ENCODE measurements at places on chromosomes 7 and 10.
A peak's percentile ranks its signal among the peaks of the same experiment; 100 is the strongest.

GRCh38 chr7:45574669-45575500 is 717 bp downstream of the ADCY1 start:
- DNase-seq: peak; percentile 44

- DNase-seq: no peak
Observed at GRCh38 chr7:55570939-55571338, 1.4 kb downstream of the VOPP1 start.

GRCh38 chr7:107940951-107941350 is 50.0 kb downstream of the DLD start:
- no peak for DNase-seq

GRCh38 chr7:66452165-66452564 is 176.5 kb upstream of the KCTD7 start:
- no peak for DNase-seq

GRCh38 chr10:77630507-77630848 is 7.1 kb downstream of the KCNMA1 start:
- DNase-seq: no peak

GRCh38 chr7:157877298-157878090 is 540.7 kb downstream of the DNAJB6 start:
- DNase-seq: no peak

- no peak for DNase-seq
Observed at GRCh38 chr7:130559184-130559583, 67.3 kb downstream of the MEST start.

DNA sequence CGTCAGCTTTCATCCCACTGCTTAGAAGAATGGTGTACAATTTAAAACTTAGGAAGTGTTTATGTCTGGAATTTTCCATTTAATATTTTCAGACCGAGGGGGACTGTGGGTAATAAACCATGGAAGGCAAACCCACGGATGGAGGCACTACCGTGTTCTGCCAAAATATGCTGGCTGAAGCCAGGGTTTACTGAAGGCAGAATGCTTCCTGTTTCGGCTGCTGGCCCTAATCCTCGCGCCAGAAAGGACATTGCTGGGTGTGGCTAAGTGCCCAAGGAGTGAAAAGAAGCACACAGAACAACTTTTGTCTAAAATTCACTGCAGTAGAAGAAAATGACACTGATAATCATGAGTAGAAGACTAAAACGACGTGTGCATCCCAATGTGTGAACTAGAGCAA is 32.3 kb downstream of the PITRM1 start:
- no peak for DNase-seq

GRCh38 chr7:134548877-134549276 is at the start of gene AKR1B15:
AKR1B15 (plus strand) TSS chr7:134549110; CDS start chr7:134564620, 15,510 bp downstream.
- DNase-seq: no peak

DNA sequence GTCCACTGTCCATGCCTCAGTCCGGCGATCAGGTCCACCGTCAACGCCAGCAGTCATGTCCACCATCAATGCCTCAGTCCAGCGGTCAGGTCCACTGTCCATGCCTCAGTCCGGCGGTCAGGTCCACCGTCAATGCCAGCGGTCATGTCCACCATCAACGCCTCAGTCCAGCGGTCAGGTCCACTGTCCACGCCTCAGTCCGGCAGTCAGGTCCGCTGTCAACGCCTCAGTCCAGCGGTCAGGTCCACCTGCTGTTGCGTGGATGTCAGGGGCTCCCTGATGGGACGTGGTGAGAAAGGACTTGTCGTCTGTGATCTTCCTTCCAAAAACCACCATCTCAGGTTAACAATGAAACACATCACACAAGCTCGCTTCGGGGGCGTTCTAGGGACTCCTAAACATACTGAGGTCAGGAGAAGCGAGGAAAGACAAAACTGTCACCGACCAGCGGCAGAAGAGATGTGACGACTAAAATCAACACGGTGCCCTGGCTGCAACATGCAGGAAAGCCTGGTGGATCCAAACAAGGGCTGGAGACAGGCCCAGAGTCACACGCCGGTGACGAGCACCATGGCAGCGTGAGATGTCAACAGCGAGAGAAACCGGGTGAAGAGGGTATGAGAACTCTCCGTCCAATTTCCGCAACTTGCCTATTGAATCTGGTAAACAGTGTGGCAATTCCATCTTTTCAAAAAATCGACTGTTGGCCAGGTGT is 264.2 kb downstream of the MAD1L1 start:
- DNase-seq: no peak

DNA sequence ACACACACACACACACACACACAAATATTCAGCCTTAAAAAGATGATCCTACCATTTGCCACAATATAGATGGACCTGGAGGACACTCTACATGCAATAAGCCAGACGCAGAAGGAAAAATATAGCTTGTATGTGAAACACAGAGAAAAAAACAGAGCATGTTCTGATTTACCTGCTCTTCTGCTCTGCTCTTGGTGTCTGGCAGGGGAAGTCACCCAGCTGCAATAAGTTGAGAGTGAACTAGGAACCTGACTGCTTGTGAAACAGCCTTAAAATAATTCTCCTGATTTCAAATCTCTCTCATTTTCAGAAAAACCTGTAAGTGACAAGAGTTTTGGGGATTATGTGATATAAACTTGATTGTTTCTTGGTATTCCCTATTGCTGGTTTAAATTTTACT is 31.0 kb upstream of the KCND2 start:
- DNase-seq: no peak

- no peak for DNase-seq
Observed at GRCh38 chr7:142602756-142603155, 146.5 kb upstream of the PRSS1 start.

DNA sequence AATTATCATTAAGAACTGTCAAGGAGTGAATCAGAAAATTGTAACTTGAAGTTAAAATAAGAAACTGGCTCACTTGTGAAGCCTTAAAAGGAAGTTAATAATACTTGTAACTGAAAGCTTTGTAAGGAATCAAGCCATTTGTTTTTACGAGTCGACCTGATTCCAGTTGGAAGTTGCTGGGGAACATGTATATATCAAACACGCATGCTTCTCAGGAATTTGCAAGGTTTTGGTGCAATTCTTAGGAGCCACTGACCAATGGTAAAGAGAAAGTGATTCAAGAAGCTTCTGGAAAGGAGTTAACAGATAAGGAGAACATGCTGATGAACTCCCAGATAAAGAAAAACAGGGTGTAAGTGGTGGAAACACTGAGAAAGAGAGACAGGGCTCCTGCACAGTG is 56.4 kb downstream of the ETV1 start:
- no peak for DNase-seq

DNA sequence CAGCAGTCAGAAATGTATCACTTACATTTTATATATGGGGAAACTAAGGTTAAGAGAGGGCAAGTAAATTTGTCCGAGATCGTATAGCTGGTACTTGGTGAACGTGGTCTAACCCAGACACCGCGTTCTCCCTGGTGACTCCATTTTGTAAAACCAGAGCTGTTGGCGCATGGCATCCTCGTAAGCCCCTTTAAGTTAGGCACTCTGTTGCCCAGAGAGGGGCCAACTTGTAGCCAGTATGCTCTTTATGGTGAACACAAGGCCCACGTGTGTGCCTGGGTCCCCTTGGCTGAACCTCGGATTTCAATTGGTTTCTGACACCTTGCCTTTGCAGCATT is 39.7 kb upstream of the ZNF518A start:
- DNase-seq: peak; percentile 3

- no peak for DNase-seq
Observed at GRCh38 chr10:19848226-19848985, 32.2 kb downstream of the PLXDC2 start.

DNA sequence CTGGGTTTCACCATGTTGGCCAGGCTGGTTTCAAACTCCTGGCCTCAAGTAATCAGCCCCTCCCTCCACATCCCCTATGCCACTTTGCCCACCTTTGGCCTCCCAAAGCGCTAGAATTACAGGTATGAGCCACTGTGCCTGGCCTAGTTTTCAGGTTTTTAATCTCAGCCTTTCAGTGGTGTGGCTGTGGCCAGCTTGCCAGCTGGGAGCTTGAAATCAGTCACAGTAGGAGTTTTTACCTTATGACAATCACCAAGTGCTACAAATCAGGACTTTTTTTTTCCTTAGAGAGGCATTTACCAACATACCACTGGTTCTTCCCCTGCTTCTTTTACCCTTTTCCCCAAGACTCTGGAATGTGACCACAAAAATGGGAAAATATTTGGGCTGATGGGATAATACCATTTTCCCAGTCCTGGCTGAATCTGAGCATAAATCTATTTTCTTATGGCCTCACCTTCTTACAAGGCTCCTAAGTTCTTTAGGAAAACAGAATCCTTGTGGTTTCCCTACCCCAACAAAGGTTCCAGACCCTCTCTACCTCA is 6.2 kb downstream of the STEAP4 start:
- DNase-seq: no peak

- no peak for DNase-seq
Observed at GRCh38 chr10:2851566-2851965, 215.8 kb upstream of the PFKP start.

- no peak for DNase-seq
Observed at GRCh38 chr7:11923376-11923930, 91.5 kb upstream of the THSD7A start.

GRCh38 chr10:22761569-22762220 is 47.3 kb upstream of the PIP4K2A start:
- no peak for DNase-seq

GRCh38 chr7:75758491-75758890 is 13.5 kb downstream of the CCL26 start:
- no peak for DNase-seq

DNA sequence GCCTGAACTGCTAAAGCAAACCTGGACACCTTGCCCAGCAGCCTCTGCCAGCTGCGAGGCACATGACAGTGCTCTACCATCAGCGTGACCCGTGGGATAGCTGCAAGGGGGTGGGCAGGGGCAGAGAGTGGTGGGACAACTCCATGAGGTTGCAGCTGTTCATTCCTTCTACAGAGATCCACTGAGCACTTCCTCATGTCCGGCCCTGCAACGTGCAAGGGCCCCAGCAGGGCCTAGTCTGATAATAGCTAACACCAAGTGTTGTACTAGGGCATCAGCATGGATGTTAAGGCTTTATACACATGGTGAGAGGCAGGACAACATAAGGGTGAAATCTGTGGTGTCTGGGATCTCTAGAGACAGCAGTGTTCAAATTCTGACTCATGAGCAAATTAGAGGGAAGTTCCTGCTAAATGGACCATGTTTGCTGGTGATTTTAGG is 14.3 kb downstream of the NOD1 start:
- no peak for DNase-seq

- DNase-seq: no peak
Observed at GRCh38 chr10:62396864-62397263, 22.7 kb downstream of the ZNF365 start.

- DNase-seq: no peak
Observed at GRCh38 chr7:114972567-114972966, 50.7 kb downstream of the MDFIC start.

GRCh38 chr7:84844771-84845170 is 342.1 kb downstream of the SEMA3D start:
- no peak for DNase-seq

DNA sequence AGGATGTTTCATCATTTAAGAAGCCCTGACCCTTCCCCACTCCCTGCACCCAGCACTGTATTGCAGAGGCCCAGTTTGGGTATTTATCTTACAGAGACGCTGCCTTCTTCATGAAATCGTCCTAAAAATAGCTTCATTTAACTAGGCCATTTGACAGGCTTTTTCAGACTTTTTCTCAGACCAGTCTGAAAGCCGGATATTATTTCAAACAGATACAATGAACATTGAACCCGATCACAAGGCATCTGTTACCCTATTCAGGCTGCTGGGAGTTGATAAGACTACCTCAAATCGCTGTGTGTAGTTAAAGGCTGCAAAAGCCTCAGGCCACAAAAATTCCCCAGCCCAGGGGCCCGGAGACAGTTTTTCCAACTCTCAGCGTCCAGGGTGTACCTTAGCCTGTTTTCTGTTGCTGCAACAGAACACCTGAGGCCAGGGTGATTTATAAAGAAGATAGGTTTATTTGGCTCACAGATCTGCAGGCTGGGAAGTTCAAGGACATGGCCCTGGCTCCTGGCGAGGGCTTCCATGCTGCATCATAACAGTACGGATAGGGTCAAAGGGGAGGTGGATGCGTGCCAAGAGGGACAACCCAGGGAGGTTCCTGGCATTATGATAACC is 130.7 kb upstream of the SH2B2 start:
- no peak for DNase-seq

GRCh38 chr10:103921750-103922195 is 3.8 kb upstream of the STN1 start:
- no peak for DNase-seq

- no peak for DNase-seq
Observed at GRCh38 chr10:110774069-110775019, 97.4 kb upstream of the PDCD4 start.

DNA sequence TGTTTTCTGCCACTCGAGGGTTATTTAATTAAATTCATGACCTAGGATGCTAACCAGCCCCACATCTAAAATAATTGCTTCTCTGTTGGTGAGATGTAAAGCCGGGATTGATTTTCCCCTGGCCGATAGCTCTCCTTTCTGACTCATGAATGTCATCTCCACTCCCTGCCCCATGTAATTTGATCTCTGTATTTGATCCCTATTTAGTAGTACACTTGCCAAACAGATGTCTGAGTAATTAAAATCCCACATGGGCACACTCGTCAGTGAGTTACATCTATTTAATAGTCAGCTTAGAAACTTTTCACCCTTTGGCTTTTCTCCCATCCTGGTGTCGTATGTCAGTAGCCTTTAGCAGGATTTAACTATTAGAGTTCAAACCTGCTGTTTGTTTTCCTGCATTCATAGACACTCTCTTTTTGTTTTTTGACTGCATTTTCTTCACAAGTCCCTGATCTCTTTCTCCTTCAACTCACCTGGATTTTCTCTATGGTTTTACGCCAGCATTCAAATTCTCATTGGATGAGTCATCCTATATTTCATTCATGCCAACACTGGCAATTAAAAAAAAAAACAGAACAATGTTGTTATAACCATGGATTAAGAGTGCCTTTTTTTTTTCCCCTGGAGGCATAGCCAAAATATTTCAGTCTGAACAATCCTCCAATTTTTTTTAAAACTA is 82.7 kb downstream of the SPAG6 start:
- DNase-seq: no peak

DNA sequence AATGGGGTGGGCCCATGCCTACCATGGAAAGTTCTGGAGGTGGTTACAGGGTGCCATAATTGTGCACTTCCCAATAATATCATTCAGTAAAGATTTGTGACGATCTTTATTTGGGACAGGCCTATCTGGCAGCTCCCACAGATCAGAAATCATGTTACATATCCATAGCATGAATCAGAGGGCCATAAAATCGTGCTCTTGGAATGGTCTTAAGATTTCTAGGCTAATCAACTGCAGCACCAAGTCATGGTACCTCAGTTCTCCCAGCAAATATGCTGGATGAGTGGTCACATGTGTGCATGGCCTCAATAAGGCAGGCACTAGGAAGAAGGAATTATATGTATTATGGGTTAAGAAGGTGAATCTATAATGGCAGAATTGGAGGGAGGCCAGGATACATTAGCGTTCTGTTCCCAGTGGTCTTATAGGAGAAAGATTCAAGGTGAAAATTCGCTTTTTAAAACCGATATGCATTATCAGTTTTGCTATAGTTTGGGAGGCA is 134.7 kb downstream of the NRP1 start:
- DNase-seq: no peak

GRCh38 chr7:128356546-128357216 is 4.8 kb downstream of the PRRT4 start:
- no peak for DNase-seq

GRCh38 chr7:17233603-17234002 is 64.8 kb upstream of the AHR start:
- DNase-seq: no peak

- DNase-seq: no peak
Observed at GRCh38 chr7:143900230-143900766, 1.7 kb downstream of the TCAF1 start.

GRCh38 chr10:77661674-77662073 is 24.1 kb upstream of the KCNMA1 start:
- DNase-seq: no peak
